ENCODE measurements at places on chromosomes 5 and 9.

GRCh38 chr9:88387036-88387551 is 1.1 kb upstream of the SPIN1 start:
- DNase-seq = peak; percentile 62

GRCh38 chr5:59097116-59097515 is 514.2 kb downstream of the RAB3C start:
- DNase-seq = no peak

- no peak for DNase-seq
These were observed 192.2 kb upstream of the RPS23 start for GRCh38 chr5:82470185-82470994.

DNA sequence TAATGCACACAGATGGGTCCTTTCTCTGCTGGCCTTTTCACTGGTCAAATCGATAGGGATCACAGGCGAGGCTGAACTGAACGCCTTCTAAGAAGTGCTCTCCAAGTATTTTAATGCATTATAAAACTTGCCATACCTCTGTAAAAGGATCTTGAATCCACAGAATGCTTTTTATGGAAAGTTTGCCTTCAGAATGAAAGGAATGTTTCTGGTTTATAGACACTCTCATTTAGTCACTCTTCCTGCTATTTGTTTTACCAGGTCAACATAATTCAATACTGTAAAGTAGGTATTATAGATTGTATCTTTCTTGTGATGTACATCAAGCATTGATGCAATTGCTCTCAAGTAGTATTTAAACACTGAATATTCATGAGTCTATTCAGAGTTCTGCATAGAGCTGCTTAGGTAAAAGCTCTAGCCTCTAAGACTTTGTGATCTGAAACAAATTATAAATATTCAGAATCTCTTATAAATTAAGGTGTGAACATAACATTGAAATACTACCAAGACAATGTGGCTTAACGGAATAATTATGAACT is 308.4 kb downstream of the ISL1 start:
- no peak for DNase-seq

DNA sequence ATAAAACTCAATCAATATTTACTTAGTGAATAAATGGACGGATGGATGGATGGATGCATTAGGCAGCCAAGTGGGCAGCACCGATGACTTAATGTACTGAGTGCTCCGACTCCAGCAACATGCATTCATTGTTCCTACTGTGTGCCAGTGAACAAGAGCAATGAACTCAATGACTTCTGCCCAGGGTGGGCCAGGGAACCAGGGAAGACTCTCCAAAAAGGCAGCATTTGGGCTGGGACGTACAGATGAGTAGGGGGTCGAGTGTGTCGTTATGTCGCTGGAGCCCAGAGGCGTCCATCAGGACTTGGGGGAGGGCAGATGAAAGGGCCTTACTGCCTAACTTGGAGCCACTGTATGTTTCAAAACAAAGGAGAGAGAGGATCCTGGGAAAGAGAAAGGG is 126.4 kb downstream of the KCNIP1 start:
- DNase-seq = no peak

GRCh38 chr5:169701910-169702451 is 64.9 kb downstream of the DOCK2 start:
- peak; percentile 18 for DNase-seq

GRCh38 chr5:91277840-91278239 is 105.3 kb downstream of the ARRDC3 start:
- no peak for DNase-seq

DNA sequence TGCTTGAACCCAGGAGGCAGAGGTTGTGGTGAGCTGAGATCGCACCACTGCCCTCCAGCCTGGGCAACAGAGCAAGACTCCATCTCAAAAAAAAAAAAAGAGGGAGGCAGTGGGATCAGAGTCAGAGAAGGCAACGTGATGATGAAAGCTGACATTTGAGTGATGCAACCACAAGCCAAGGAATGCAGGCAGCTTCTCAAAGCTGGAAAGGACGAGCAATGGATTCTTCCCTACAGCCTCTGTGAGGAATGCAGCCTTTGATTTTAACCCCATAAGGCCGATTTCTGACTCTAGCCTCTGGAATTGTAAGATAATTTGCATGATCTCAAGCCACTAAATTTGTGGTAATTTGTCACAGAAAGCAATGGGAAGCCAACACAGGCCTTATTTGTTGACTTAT is 9.8 kb downstream of the TGFBI start:
- no peak for DNase-seq

DNA sequence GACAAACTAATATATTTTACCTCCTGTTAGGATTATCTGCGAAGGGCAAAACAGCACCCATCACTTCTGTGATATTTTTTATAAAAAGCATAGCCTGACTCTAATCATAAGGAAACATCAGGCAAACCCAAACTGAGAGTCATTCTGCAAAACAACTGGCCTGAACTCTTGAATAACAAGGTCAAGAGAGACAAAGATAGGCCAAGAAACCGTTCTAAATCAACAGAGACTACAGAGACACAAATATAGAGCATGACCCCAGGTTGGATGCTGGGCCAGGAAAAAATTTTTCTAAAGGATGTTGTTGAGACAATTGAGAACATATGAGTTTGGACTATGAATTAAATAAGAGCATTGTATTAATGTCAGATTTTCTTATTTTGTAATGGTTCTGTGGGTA is 384.9 kb downstream of the NFIB start:
- DNase-seq = no peak

DNA sequence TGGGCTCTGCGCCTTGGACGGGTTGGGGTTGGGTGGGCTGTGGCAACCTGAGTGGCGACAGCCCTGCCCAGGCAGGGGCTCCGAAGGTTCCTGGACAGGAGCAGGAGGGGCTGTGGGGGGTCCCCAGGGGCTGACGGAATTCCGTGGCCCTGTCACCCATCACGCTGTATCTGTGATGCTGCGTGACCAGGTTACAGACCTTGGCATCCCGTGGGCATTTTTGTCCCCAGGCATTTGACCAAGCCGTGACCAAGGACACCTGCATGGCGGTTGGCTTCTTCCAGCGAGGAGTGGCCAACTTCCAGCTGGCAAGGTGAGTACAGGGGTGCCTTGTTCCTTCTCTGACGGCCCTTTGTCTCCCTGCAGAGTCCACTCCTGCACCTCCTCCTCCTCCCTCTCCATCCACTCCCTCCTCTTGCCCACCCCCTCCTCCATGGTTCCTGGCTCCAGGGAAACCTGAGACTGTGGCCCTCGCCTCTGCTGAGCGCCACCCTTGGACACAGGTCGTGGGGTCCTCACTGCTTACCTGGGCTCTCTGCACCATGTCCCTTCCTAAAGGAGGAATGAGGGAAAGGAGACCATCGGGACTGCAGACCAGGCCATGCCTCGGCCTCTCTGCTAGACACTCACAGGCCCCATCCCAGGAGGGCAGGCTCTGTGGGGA is 3.0 kb downstream of the NOXA1 start:
- DNase-seq = no peak

GRCh38 chr5:81409896-81410295 is 16.0 kb upstream of the ACOT12 start:
- DNase-seq = no peak

GRCh38 chr9:89002987-89003386 is 11.7 kb downstream of the S1PR3 start:
- no peak for DNase-seq

GRCh38 chr9:128411364-128412119 is 9.1 kb upstream of the CERCAM start:
- DNase-seq = no peak

DNA sequence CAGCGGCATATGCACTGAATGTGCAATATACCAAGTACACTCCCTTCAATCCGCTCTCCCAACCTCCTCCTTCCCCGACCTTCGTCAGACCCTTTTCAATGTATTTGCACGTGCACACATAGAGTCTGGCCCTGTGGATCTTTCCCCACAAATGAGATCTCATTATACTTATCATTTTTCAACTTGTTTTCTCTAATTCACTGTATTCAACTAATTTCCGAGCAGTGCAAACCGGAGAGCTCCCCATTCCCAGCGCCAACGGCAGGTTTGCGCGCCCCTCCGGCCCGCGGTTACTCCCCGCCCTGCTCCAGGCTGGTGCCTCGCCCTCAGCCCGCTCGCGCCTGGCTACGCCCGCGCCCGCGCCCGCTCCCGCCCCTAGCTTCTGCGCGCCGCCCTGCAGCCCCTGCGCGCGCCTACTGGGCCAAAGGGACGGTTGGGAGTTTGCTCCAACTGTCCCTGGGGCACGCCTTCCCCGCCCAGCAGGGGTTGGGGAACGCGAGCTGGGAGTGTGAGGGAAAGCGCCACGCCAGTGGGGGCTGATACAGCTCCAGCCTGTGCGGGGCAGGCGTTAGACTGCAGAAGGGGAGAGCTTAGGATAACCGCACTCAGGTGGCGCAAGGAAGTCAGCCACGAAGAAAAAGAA is 3.3 kb upstream of the CDC20B start:
- peak; percentile 63 for DNase-seq

DNA sequence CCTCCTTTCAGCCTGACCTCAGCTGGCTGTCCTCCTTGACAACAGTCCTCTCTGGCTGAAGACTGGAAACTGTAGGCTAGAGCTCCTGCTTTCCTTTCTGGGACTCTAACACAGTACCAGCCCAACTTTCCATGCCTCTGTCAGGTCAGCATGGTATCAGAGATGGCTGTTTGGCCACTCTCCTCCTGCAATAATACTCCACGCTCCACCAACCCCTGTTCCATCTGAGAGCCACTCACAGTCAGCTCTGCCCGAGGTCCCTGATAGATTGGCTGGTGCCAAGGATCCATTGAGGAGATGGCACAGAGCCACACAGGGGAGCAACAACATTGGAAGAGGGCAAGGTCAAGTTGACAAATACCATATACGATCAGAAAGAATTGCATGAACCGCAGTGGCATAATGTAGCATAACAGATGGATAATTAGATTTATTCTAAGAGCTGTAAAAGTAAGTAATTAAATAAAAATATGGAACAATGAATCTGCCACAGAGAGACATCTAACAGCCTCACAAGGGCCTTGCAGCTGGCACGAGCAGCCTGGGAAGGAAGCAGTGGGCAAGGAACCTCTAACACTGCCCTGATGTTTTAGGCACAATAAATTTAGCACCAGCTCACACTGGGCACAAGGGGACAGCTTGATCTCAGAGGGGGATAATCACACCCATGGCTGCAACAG is 94.3 kb upstream of the LRRTM2 start:
- no peak for DNase-seq

GRCh38 chr5:92912283-92912682 is 668.7 kb downstream of the NR2F1-AS1 start:
- no peak for DNase-seq

DNA sequence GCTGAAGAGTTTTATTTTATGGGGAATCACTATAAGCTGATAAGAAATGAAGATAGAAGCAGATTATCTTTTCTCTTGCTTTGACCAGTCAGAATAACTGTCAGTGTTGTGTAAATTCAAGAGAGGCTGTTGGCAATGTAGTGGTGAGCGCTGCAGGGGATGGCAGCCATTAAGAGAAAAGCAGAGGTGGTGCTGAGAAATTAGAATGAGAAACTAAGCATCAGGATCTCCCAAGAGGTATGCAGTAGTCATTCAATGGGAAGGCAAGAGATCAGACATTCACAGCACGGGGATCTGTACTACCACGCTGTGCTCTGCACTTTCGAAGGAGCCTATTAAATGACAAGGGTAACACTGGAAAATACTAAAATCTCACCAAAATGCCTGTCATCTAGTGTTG is 768.5 kb upstream of the ACO1 start:
- DNase-seq = no peak

DNA sequence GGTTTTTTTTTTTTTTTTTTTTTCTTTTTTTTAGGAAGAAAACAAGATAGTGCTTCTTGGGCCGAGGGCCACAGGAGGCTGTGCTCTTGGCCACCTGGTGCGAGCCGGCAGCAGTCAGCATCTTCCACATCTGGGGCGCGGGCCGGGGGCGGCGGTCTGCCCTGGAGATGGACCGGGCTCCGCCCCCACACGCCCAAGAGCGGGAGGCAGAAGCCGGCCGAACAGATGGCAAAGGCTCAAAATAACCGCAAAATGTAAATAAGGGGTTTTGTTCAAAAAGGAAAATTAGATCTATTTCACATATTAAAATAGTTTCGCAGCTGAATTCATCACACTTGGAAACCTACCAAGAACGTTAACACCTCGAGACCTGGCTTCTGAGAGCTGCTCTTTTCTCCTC is 51.5 kb upstream of the UBAC1 start:
- no peak for DNase-seq

- peak; percentile 2 for DNase-seq
These were observed 18.5 kb downstream of the DDX31 start for GRCh38 chr9:132651259-132651658.

DNA sequence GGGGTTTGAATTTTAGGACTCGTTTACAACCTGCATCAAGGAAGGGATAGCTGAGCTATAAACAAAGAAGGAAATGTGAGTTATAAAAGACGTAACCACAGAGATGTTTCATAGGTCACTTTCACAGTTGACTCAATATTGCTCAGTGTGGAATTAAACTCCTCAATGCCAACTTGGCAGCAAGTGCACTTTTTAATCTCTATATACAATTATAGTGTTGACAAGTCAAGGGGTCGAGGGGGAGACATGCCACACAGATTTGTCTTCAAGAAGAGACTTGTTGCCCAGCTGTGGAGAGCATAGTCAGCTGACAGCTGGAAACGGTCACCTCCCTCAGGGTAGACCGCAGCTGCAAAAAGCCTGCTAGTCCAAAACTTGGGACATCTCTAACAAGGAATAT is 163.4 kb upstream of the DMAC1 start:
- DNase-seq = no peak

GRCh38 chr9:38713426-38713825 is 6.5 kb downstream of the FAM240B start:
- DNase-seq = no peak

DNA sequence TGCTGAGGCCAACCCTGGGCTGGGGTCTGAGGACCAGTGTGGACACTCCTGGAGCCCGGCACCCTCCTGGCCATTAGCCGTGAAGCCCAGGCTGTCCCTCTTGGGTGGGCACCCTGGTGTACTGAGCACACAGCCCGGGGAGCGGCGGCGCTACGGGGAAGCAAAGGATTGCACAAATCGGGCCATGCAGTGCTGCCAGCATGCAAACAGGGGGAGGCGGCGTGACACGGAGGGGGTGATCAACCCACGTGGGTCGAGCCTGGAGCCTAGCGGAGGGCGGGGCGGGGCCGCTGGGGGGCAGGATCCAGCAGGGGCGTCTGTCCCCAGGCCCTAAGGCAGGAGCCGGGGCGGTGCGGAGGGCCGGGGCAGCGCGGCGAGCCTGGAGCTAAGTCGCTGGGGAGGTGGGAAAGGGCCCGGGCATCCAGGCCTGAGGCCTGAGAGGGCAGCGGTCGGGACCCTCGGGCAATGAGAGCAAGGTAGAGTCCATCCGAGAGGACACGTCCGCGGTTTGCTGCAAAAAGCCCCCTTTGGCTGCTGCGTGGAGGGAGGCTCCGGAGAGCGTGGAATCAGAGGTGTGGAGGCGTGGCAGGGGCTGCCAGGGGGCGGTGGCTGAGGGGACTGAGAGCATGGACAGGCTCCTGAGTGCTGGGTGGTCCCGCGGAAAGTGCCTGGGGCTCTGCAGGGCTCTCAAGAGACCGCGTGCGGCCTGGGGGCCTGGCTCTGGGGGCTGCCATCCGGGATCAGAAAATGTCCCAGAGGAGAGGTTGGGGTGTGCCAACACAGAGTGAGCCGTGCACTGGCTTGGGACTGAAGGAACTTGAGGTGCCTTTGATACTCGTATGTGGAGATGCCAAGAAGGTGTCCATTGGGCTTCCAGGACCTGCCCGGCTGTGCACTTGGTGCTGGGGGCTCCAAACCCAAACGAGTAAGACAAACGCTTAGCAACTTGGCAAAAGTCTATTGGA is 94.2 kb downstream of the BARX1 start:
- DNase-seq = no peak
